NCI-H1436 (cell line): ENCODE measurements at places on chromosomes 3 and 15.

DNA sequence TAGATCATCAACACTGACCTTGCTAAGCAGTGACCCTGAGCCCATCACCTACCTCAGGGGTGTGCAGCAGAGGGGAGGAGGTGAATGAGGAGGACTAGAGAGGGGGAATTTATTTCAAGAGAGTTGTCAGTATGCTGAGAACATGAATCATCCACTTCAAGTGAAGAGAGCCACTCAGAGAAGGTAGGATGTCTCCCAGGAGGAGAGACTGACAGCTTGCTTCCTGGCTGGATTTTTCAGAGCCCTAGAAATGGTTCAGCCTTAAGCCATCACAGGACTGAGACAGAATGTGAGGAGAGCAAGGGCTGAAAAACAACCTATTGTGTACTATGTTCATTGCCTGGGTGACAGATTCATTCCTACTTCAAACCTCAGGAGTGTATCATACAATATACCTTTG lies 34.8 kb downstream of the CCNL1 start:
- peak; percentile 42 for DNase-seq

GRCh38 chr3:181782306-181782954 lies 70.7 kb downstream of the SOX2 start:
- DNase-seq = no peak

DNA sequence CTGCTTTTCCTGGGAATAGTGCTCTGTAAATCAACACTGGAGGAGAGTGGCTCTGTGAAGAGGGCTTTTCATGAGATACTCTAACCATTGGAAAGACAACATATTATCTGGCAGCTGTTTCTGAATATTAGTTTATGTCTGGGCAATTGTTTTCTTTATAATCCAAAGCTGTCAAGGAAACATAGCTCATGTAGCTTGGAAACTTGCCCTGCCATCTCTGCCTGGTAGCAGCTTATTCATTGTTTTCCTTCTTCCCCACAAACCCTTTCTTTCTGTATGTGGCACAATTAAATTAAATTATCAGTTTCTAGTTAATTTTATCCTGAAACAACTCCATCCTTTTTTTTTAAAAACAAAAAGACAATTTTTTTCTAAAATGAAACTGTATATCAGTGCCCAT lies 160.0 kb downstream of the EDEM1 start:
- DNase-seq = no peak

- DNase-seq = peak; percentile 10
These were observed 157.7 kb upstream of the FAM3D start for GRCh38 chr3:58824285-58824684.

- DNase-seq = no peak
These were observed 129.9 kb downstream of the VGLL4 start for GRCh38 chr3:11513817-11514135.

DNA sequence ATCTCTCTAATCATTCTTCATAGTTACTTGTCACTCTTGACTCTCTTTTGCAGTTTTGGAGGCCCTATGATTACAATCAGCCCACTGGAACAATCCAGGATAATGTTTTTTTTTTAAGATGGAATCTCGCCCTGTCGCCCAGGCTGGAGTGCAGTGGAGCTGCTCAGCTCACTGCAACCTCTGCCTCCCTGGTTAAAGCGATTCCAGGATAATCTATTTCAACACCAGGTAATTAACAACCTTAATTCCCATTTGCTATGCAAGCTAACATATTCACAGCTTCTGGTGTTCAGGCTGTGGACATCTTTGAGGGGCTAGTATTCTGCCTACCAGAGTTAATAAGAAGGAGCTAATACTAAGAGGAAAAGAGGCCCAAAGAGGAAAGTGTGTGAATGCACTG lies 1.1 kb upstream of the BLOC1S6 start:
- no peak for DNase-seq
